ENCODE measurements at places on chromosomes 4 and X.

GRCh38 chr4:138702190-138702824 is 313.3 kb upstream of the NOCT start:
- no peak for DNase-seq

DNA sequence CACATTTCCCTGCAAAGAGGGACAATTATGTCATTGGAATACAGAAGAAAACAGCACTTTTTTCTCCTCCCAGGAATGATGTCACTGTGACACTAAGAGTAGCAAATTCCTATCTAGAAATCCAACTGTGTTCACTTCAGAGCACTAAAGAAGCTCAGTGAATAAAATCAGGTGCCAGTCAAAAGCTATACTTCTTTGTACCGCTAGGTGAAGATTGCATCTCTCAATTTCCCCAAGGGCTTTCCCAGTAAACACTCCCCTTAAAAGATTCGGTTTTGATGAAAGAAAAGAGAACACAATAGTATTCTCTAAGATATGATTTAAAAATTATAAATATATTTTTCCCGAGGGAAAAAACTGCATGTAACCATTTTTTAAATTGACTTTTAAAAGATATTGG is 104.7 kb upstream of the MID1 start:
- DNase-seq, result no peak

DNA sequence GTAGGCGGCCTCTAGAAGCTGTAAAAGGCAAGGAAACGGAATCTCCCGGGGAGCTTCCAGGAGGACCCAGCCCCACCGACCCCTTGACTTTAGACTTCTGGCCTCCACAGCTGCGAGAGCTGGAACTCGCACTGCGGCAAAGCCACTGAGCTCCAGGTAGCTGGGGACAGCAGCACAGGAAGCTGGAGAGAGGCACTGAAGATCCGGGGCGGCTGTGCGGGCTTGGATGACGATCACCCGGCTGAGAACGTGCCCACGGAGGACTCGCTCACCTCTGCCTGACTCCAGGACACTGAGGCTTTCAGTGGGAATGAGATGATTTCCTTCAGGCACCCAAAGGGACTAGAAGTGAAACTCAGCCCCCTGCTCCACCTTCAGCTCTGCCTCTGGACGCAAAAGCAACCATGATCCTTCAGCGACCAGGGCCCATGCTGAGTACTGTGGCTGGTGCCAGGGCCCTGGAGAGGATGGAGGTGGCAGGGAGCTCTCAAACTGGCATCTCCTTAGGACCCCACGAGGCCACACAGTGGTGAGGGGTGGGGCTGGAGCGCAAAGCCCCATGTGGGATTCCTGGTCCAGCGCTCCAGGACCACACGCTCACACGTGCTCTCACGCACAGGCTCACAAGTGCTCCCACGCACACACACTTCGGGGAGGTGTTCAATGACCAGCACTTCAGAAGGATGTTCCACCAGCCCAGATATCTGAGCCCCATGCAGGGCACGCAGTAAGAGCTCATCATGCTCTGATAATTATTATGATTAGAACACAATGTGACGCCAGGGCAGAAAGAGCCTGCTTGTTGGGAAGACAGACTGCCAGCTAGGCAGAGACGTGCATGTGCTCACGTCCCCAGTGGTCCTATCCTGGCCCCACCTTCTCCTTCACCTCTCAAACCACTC is 47.2 kb downstream of the ADRA2C start:
- no peak for DNase-seq

DNA sequence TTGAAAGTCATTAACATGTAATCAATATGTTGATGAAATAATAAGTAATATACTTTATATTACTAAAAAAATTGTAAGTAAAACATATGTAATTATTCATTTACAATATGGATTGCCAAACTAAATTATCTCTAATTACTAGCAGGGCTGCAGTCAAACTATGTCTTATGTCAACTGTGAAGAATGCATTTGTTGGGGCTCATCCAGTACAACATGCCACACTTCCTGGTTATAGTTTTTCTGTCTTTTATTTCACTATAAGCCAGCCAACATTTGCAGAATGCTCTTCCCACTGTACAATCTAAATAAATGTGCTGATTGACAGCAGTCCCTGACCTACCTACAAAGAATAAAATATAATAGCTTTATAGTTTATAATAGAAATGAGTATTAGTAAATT is 975.4 kb upstream of the NDST4 start:
- no peak for DNase-seq

- DNase-seq, result no peak
These were observed 128.0 kb downstream of the ANAPC4 start for GRCh38 chr4:25504932-25505636.

- DNase-seq, result no peak
These were observed at the start of gene CXCL13 for GRCh38 chr4:77605210-77605902. Gene CXCL13 (plus strand): TSS chr4:77605820. CDS start chr4:77605866, 46 bp downstream.

DNA sequence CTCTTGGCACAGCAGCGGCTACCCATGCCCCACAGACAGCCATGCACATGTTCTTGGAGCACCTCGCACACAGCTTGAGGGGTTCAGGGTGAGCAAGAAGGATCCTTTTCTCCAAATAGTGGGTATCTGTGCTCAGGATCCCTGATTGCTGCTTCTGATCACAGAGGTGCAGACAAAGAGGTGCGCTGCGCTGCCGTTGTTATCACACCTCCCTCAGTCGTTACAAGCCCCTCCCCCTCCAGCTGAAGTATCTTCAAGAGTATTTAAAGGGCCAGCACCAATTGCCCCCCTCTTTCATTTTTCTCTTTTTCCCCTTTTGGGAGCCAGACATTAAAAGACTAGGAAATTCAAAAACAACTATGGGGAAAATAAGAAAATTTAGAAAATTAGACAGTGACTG is 44.3 kb downstream of the NELFA start:
- DNase-seq, result no peak

GRCh38 chrX:131881194-131881593 is 141.9 kb upstream of the STK26 start:
- DNase-seq, result no peak

DNA sequence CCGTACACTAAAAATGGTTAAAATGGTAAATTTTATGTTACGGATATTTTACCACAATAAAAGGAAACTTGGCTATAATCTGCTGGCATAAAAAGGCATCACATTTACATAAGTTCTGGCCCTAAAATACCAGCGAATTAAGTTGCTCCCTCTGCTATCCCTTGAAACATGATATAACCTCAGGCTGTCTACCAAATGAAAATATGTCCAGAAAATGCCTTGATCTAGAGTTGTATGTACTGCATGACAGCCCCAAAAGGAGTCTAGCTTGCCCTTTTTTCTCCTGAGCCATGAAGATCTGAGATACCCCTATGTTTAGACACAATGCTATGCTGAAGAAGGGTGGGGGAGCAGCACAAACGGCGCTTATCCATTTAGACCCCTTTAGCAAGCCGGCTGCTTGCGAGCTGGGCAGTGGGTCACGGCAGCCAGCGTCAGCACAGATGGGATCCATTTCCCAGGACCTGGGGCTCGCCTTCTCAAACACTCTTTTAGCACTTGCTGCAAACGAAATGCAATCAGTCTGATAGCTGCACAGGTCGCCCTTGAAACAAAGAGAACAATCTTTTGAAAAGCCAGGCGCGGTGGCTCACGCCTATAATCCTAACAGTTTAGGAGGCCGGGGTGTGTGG is 77.0 kb downstream of the AFAP1 start:
- DNase-seq, result no peak

GRCh38 chr4:74328501-74328900 is 20.2 kb downstream of the EPGN start:
- no peak for DNase-seq

- DNase-seq, result no peak
These were observed 147.5 kb downstream of the TSPAN5 start for GRCh38 chr4:98510757-98511517.

- no peak for DNase-seq
These were observed 50.8 kb downstream of the GRIA2 start for GRCh38 chr4:157271166-157271869.

DNA sequence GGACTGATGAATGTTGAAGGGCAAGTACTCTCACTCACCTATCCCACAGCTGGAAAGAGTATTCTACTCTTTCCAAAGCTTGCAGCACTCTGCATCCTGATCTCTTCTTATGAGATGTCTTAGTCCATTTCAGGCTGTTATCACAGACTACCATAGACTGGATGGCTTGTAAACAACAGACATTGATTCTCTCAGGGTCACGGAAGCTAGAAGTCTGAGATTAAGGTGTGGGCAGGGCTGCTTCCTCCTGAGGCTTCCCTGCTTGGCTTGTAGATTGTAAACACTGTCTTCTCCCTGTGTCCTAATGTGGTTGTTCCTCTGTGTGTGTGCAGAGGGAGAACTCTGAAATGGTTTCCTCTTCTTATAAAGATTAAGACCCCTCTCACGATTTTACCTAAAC is 131.2 kb downstream of the MXRA5 start:
- DNase-seq, result no peak

GRCh38 chrX:7190157-7190556 is 42.2 kb upstream of the PUDP start:
- DNase-seq, result no peak

DNA sequence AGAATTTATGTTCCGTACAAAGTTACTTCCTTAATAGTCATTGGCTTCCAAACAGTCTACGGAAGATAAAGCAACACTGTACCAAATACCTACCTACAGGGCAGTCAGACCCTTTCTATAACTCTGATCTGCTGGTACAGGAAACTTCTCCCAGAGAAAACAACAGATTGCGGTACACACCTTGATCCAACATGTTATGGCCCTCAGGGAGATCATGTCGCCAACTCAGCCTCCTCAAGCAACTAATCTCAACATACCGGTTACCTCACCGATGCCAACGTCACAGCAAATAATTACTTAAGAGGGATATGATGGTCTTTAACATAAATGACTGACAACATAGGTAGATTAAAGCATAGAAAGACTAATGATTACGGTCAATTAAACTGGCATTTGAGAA is 70.4 kb downstream of the RFC1 start:
- no peak for DNase-seq

DNA sequence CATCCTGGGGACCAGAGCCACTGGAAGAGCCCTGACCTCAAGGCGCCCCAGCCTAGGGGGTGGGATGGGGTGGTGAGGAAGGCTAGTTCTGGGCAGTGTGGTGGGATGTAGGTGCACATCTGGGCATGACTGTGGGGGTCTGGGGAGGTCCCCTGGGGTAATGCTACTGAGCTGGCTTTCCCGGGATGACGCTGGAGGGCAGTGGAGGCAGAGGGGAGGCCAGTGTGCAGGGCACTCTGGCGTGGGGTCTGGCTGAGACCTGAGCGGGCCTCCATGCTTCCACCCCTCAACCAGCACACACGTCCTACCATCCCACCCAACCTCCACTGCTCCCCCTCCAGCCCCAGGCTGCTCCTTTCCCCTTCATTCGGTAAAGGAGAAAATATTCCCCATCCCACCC is 4.8 kb upstream of the SH3BP2 start:
- no peak for DNase-seq

GRCh38 chr4:168740691-168741090 is 243.8 kb downstream of the PALLD start:
- DNase-seq, result no peak
